ENCODE measurements at places on chromosomes 13 and 19.

- DNase-seq = no peak
These were observed 59.4 kb upstream of the POSTN start for GRCh38 chr13:37657956-37658355.

GRCh38 chr13:80047406-80047805, 293.5 kb downstream of the SPRY2 start:
- peak; percentile 69 for DNase-seq

DNA sequence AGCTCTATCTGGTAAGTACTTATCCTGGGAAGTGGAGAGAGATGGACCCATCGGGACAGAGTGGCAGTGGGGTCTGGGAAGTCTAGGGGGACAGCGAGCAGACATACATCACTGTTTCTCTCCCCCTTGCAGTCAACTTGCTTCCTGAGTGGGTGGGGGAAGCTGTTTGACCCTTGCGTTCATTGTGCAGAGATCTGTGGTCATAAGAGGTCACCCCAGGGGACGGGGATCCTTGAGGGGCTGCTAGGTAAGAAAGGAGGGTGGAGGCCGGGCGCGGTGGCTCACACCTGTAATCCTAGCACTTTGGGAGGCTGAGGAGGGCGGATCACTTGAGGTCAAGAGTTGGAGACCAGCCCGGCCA, 474 bp downstream of the ARHGEF18 start:
- DNase-seq = no peak

- DNase-seq = no peak
These were observed 4.3 kb upstream of the A1BG start for GRCh38 chr19:58357481-58358145.

DNA sequence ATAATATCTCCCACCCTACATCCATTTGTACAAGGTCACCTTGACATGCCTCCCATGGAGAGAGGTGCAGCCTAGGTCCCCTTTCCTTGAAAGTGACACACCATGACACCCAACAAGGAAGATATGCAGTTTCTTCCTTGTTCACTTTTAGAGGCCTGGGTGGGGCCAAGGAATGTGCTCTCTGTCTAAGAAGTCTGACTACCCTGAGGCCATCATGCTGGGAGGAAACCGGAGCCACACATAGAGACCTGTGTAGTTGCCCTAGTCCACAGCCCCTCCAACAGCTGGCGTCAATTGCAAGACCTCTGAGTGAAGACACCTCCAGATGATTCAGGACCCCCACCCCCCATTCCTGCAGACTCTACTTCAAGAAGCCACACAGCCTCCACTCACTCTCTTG, 11.0 kb downstream of the SYDE1 start:
- DNase-seq = no peak

DNA sequence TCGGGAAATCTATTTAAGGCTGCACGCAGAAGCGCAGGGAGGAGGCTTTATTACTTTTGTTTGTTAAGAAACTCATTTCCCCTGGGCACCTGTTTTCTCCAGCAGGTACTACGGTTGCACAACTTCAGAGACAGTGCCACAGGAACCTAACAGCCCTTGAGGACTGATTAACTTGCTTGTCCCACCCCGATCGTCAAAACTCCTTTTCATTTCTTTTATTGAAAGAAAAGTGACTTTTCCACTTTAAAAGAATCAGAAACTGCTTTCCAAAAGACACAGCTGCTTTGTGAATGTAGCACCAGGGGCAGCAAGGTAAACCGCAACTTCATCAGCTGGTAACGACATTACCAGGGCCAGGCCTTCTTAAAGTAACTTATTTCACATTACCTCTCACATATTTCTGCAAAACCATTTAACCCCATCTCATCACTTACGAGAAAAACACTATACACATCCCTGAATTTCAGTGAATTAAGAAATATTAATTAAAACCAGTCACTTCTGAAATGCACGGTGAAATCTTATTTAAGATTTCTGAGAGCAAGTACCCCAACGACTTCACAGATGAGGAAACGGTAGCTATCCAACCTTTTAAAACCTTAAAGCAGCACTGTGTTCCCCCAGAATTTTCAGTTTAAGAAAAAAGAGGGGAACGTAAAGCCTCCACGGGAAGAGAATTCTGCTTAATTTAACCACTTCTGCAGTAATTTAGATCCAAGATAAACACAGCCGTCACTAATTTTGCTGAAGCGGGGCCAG, 1.4 kb downstream of the ANKRD10 start:
- no peak for DNase-seq

GRCh38 chr13:24671386-24672113, 8.7 kb upstream of the ATP12A start:
- peak; percentile 65 for DNase-seq

- DNase-seq = no peak
These were observed 3.2 kb downstream of the KLK2 start for GRCh38 chr19:50876456-50876855.

DNA sequence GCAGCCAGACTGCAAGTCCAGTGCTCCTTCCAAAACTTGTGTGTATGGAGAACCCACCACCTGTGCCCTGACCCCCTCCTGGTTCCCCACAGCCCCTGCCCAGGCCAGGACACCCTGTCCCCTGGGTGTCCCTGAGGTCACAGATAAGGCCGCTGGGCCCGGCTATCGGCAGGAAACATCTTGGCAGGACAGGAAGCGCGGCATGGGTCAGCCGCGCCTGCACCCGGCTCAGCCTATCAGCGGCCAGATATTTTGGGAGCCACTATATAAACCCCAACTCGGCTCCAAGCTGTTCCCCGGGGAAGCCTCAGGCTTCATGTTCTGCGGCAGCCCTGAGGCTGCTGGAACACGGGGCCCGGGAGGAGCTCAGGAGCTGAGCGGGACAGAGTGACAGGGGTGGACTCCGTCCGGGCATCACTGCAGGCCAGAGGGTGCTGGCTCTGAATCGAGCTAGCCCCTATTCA, 60.8 kb downstream of the AP1M1 start:
- DNase-seq = no peak

All from AG04449 (cell line).